Suprapubic skin (tissue), 4 donors: ENCODE measurements at places on chromosomes 2 and 18.

DNA sequence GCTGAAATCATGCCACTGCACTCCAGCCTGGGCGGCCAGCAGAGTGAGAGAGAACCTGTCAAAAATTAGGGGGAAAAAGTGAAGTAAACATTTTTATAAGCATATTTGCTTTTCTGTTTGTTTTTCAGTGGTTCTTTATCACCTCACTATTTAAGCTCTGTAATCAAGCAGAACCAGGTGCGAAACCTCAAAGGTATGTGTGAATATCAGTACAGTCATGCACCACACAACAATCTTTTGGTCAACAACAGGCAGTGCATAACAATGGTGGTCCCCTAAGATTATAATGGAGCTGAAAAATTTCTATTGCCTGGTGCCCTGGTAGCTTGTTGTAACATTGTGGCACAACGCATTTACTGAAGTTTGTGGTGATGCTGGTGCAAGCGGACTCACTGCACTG, 167.4 kb upstream of the STON1 start:
- no peak for DNase-seq

GRCh38 chr2:189661957-189662321, 680 bp downstream of the ASNSD1 start:
- DNase-seq: no peak

GRCh38 chr2:122191331-122191730, 435.9 kb downstream of the TSN start:
- no peak for DNase-seq

- no peak for DNase-seq
These were observed 153.5 kb upstream of the FOSL2 start for GRCh38 chr2:28239207-28239606.

DNA sequence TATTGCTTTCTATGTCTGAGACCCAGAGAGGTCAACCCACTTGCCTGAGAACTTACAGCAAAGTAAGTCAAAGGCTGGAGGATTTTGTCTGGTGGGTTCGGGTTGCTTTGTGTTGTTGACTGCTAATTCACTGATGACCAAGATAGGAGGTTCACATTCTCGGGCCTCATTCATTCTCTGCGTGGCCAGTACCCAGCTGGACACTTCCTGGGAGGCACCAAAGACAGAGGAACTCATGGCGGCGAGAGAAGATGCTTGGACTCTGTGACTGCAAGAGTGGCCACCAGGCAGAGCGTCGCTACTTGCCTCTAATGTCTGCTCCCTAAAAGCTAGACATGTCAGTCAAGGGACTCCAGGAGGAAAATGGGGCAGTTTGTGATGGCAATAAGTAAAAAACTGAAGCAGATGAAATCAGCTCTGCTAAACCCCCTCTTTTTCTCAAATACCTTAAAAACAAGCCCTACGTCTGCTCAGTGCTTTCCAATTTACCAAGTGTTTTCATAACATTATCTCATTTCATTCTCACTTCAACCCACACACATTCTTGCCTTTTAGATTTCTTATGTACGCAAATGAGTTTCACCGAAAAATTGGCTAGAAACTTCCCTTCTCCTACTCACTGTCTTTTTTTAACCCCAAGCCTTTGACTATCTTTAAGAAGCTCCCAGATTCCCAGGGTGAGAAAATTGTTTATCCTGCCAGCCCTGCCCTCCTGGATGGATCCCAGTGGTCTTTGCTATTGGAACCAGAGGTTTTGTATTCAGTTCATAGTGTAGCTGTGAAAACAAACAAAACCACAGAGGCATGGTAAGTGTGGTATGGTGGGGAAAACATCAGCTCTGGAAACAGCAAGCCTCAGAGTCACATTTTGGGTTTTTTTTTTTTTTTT, 4.9 kb upstream of the LBH start:
- peak; percentile 20 for DNase-seq

DNA sequence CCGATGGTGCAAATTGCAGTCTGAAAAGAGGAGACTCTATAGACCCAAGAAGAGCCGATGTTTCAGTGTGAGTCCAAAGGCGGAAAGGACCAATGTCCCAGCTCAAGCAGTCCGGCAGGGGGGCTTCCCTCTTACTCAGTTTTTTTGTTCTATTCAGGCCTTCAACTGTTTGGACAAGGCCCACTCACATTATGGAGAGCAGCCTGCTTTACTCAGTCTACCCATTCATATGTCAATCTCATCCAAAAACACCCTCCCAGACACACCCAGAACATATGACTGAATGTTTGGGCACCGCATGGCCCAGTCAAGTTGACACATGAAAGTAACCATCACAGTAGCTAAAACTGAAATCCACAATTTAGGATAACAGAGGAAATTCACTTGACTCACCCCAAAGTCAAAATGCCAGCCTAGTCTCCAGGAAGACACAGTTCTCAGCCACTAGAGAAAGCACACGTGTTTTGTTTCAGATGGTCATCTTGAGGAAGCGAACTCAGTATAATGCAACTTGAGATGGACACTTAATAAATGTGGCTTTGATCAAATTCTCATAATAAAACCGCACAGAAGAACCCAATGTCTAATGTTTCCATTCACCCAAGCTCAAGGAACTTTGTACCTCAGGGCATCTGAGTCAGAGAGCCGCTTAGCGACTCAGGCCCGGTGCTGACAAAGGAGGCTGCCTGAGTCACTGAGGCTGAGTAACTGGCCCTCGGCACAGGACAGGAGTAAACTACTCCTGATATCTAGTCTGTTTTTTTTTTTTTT, 2.4 kb downstream of the FHL2 start:
- DNase-seq: no peak

DNA sequence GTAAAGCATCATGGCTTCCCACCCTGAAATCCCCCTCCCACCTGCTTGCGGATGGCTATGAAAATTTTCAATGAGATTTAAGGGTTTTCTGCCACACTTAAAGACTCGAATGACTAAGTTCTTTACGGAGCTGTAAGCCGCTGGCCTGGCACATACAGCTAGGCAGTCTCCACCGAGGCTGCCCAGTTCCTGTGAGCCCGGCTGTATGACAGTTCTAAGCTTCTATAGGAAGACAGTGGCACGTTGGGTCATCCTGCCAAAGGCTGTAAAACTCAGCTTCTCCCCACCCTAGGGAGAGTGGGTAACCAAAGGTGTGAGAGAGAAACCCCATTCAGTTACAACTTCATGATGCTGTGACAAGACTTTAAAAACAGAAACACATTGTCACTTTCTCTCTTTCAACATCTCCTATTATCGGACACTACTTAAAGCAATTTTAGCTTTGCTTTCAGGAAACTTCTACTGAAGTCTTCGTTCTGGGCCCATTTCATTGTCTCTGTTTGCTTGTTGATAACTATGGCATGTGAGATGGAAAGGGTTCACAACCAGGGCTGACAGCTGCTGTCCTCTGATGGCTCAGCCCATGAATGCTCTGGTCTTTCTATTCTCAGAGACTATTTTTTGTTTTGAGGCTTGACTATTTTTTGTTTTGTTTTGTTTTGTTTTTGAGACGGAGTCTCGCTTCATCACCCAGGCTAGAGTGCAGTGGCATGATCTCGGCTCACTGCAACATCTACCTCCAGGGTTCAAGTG, 7.1 kb downstream of the CASP8 start:
- DNase-seq: no peak
